ENCODE measurements at places on chromosomes 13 and 19.

- DNase-seq: no peak
Observed at GRCh38 chr19:1265615-1266128, 3.5 kb upstream of the CIRBP start.

GRCh38 chr13:26589754-26590153, 32.3 kb downstream of the WASF3 start:
- DNase-seq: no peak

DNA sequence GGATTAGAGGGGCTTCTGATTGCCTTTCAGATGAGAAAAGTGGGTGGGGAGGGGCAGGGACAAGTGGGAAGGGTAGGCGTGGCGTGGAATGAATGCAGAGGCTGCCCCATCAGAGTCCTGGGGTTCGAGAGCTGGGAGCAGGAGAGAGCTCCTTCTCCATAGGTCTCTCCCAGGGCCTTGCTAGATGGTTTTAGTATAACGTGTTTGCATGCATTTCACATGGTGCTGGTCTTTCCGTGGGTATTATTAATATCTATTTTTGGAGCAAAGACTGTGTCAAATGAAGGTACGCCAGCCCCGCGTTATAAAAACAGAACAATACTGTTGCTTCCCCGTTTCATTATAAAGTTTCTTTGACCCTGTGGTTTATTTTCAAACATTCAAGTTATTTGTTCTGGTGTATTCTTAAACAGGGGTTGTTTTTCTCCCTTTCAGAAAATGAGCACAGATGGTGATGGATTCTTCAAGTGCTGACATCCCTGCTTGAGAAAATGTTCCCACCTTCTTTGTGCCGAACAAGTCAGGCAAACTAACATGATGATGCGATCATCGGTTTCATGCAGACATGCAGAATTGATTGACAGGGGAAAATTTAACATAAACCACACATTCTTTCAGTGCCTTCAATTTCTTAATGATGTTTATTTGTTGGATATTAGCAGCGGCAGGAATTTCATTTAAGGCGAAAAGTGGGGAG, 62.1 kb upstream of the ZNF536 start:
- no peak for DNase-seq

DNA sequence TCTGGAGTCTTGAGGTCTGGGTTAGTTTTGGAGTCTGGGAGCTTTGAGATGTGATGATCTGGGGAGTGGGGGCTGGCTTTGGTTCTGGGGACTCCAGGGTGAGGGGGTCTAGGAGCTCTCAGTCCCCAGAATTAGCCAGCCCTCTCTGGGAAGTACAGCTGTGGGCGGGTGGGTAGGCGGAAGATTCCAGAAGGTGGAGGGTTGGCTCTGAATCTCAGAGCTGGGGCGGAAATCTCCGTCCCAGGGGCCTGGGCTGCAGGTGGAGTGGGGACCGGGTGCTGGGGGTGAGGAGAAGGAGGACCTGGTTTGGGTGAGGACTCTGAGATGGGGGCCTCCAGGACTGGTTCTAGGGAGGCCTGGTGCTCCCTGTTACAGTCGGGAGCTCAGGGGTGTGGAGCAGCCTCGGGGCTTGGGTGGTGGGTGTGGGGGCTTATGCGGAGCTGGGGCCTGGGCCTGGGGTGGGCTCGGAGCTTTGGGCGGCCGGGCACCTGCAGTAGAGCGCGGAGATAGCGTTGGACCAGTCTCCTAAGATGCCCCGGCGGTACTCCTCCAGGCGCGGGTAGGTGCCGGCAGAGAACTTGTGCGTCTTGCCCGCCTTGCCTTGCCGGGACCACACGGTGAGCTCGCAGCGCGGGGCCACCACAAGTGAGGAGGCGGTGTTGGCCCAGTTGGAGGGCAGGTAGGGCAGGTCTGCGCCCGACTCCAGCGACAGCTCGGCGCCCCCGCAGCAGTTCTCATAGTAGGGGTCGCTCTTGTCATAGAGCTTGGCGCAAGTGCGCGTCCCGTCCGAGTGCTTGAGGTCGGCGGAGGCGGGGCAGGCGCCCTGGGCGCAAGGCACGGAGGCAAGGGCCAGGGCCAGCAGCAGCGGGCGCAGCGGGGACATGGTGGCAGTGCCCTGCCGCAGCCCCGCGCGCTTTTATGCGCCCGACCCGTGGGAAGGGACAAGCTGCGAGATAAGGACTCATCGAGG, at the start of gene SYCN:
Gene SYCN, minus strand, starts transcription at position 892 of the 970 bp plus-strand sequence. Its CDS starts 9 bp downstream, at position 883.
- DNase-seq: no peak

GRCh38 chr19:14510311-14511228, 7.6 kb downstream of the DNAJB1 start:
- DNase-seq: no peak

DNA sequence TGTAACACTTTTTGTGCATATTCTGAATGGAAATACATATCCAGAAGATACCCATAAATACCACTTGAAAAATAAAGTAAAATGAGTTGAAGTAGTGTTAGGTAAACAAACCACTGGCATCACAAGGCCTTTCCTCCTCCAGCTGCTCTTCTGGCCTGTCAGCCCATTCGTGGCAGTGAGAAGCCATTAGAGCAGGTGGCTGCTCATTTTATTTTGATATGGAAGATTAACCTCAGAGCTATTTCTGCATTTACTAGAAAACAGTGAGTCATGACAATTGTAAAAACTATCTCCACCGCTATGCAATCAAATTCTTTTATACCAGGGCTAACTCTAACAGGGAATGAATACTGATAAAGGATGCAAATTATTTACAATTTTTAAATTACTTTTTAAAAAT, 2898.1 kb downstream of the PCDH9 start:
- DNase-seq: no peak

DNA sequence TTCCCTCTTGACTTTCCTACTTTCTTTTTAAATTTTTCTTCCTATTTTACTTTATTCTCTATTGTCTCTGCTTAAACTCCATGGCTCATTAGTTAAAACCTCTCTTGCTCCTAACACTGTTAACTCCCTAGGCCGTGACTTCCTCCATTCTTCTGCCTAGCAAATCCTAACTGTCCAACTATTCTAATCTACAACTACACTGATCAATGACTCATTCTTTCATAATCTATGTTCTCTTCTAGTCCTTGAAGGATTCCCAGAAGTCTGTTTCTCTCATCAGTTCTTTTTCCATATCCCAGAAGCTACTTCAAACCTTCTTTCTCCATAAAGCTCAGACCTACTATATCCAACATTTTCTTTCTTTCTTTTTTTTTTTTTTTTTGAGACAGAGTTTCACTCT, 66.9 kb downstream of the MICU2 start:
- DNase-seq: no peak

GRCh38 chr19:13847407-13848339, 29.3 kb upstream of the NANOS3 start:
- DNase-seq: peak; percentile 76

DNA sequence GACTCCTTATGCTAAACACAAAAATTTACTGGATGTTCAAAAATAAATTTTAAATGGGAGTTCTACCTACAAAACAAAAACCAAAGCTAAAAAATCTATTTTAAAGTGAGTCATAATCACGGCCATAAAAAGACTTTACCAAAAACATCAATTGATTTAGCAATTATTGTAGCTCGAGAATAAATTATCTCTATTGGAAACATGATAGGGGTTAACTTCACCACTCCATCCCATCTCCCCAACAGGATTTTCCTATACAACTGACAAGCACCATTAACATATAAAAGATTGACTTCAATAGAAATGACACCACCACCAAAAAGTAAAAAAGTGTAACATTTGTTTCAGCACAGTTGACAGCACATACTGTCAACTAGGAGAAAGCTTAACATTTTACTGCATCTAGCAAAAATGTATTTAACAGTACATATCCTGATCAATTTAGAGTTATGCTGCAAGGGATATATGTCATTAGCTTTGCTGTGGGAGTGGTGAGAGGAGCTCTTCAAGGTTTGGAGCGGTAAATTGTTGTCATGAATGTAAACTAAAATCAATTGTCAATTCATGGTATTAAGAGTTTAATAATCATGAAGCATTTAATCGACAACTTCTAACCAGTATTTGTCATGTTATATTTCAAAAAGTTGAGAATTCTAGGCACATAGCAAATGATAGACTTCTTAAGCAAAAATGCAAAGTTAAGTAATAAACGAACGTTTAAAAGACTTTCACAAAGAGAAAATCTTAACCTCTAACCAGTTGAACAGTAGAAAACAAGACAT, 3.8 kb downstream of the UBL3 start:
- DNase-seq: no peak

GRCh38 chr13:65971541-65971940, 1258.6 kb downstream of the PCDH9 start:
- no peak for DNase-seq

GRCh38 chr13:112776971-112777370, 87.1 kb downstream of the ATP11A start:
- no peak for DNase-seq

DNA sequence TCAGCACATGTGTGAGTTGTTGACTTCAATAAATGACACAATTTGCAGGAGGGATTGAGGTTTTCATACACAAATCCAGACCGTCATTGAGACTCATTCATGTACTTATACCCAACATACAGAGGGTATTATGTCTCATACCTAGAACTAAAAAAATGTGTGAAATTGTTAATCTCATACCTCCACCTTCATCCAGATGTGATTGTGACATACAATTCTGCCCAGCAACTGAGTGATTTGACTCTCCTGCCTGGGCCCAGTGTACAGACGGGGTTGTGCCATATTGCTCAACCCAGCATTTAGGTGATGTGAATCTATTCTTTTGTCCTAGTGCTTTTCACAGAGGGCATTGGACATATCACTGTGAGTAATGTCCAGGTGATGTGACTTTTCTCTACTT, 12.6 kb upstream of the ZNF681 start:
- no peak for DNase-seq

GRCh38 chr19:53466726-53467484, 628 bp upstream of the ZNF813 start:
- no peak for DNase-seq

DNA sequence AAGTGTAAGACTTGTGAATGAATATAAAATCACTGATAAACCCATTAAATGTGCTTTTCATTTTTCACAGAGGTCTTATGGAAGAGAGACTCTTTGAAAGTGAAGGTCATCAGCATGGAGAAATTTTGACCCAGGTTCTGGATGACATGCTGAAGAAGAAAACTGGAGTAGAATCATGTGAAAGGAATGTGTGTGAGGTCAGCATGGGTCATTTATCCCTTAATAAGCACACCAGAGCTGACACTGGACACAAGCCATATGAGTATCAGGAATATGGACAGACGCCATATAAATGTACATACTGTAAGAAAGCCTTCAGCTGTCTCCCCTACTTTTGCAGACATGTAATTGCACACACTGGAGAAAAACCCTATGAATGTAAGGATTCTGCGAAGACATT, 29.0 kb downstream of the ZNF20 start:
- no peak for DNase-seq
